ENCODE measurements at places on chromosomes 4 and X. TPM values are rescaled to one million over a fixed set of nuclear protein-coding genes. Genes with fewer than 3 reads are reported as not detected.

GRCh38 chr4:150896497-150896896, 118.6 kb downstream of the LRBA start:
- no peak overlapping the region for H3K27ac ChIP-seq
- no peak for DNase-seq
- no peak overlapping the region for H3K4me3 ChIP-seq
- no peaks in the 10 kb centered on the region for H3K4me1 ChIP-seq
- no peaks in the 10 kb centered on the region for H3K27me3 ChIP-seq
- peaks cover 5% of the 10 kb centered on the region for H3K36me3 ChIP-seq

- H3K36me3 ChIP-seq = no peaks in the 10 kb centered on the region
- H3K4me3 ChIP-seq = no peak overlapping the region
- H3K4me1 ChIP-seq = no peaks in the 10 kb centered on the region
- H3K27me3 ChIP-seq = no peaks in the 10 kb centered on the region
- peak overlapping the region; percentile 15 for H3K27ac ChIP-seq
- no peak for DNase-seq
Measured at GRCh38 chr4:3123181-3123671, 48.7 kb downstream of the HTT start.

Gene NXT2
- 17.9 TPM for total RNA-seq

Gene ANOS1
- 9.7 TPM for total RNA-seq

DNA sequence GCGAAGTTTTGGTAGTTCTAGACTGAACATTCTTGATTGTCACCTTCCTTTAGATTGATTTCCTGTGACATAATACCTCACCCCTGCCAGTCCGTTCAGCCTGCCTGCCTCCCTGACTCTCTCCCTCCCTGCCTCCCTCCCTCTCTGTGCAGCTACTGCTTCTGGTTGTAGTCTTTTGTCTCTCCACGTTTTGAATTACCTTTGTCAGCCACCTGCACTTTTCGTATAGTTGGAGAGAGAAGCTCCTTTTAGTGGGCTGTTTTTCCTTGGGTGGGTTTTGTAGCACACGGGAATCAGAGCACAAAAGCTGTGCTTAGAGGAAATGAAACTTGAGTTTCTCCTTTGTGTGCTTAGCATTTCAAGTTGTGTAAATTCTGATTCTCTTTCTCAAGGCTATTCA, 32.6 kb upstream of the MSMO1 start:
- H3K4me3 ChIP-seq = no peak overlapping the region
- H3K36me3 ChIP-seq = no peaks in the 10 kb centered on the region
- no peaks in the 10 kb centered on the region for H3K27me3 ChIP-seq
- DNase-seq = no peak
- no peaks in the 10 kb centered on the region for H3K4me1 ChIP-seq

DNA sequence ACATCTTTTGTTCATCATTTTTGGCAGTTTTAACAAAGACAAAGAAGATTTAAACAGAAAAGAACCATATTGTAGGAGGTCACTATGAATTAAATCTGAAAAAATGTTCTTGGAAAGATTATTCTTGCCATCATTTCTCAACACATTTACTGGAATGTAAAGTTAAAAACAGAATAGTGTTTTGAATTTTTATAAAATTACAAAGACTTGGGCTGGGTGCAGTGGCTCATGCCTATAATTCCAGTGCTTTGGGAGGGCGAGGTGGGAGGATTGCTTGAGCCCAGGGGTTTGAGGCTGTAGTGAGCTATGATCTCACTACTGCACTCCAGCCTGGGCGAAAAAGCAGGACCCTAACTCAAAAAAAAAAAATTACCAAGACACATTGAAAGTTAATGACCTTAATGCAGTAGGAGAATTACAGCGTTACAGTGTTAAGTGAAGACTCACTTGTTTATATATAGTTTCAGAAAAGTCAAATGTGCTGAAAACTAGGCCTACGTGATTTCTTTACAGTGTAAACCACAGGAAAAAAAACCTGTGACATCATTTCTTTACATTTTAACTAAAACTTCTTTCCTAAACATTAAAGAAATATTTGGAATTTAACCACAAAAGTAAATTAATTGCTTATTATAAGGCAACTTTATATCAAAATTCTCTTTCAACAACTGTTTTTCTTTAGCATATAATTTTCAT, 7.9 kb downstream of the FAM13A start:
- H3K4me3 ChIP-seq = no peak overlapping the region
- H3K36me3 ChIP-seq = no peaks in the 10 kb centered on the region
- no peak overlapping the region for H3K27ac ChIP-seq
- DNase-seq = no peak
- no peaks in the 10 kb centered on the region for H3K27me3 ChIP-seq

- no peaks in the 10 kb centered on the region for H3K27me3 ChIP-seq
- H3K27ac ChIP-seq = no peak overlapping the region
- no peaks in the 10 kb centered on the region for H3K4me1 ChIP-seq
- no peaks in the 10 kb centered on the region for H3K36me3 ChIP-seq
Measured at GRCh38 chr4:69122476-69122875, 26.2 kb downstream of the UGT2B7 start.

DNA sequence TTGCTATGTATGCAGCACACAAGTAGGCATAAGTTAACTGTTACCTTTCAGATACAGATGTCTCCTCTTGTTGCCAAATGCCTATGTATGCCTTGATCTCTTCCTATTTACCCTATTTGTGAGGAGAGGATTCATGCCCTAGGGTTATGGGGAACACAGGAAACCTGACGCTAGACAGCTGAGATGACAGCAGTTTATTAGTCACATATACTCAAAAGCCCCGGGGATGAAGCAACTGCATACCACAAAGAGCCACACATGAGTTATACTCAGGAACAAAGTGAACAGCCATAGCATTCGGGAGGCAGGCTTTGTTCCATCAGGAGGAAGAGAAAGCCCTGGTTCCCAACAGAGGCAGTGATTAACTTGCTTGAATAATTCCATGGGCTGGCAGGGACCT, 1011.7 kb upstream of the PCDH7 start:
- H3K27ac ChIP-seq = no peak overlapping the region
- H3K4me3 ChIP-seq = no peak overlapping the region
- H3K4me1 ChIP-seq = no peaks in the 10 kb centered on the region
- no peaks in the 10 kb centered on the region for H3K36me3 ChIP-seq
- H3K27me3 ChIP-seq = no peaks in the 10 kb centered on the region

GRCh38 chr4:150252306-150252705, 174.1 kb downstream of the DCLK2 start:
- H3K36me3 ChIP-seq = no peaks in the 10 kb centered on the region
- DNase-seq = no peak
- H3K27ac ChIP-seq = no peak overlapping the region
- H3K4me3 ChIP-seq = no peak overlapping the region
- peaks cover 7% of the 10 kb centered on the region for H3K4me1 ChIP-seq

GRCh38 chr4:89411539-89412309, 104.1 kb upstream of the GPRIN3 start:
- no peak overlapping the region for H3K27ac ChIP-seq
- H3K27me3 ChIP-seq = no peaks in the 10 kb centered on the region

- no peaks in the 10 kb centered on the region for H3K27me3 ChIP-seq
- H3K4me1 ChIP-seq = no peaks in the 10 kb centered on the region
- no peak for DNase-seq
- H3K36me3 ChIP-seq = no peaks in the 10 kb centered on the region
- no peak overlapping the region for H3K4me3 ChIP-seq
Measured at GRCh38 chr4:86015412-86016350, 344.2 kb downstream of the MAPK10 start.

Gene SMR3B
- total RNA-seq = not detected

DNA sequence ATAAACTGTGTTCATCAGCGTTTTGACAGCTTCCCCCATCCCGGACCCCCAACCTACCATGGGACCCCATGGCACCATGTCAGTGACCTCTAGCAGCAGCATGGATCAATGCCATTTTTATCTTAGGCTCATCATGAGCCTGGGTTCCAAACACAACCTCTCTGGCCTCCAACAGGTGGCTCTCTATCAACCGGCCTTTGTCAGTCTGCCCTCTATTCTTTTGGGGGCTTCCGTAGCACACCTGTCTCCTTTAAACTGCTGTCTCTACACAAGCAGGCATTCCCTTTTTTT, 721 bp upstream of the TMEM150C start:
- no peak overlapping the region for H3K4me3 ChIP-seq
- no peak for DNase-seq
- no peaks in the 10 kb centered on the region for H3K36me3 ChIP-seq
- no peaks in the 10 kb centered on the region for H3K27me3 ChIP-seq
- H3K4me1 ChIP-seq = no peaks in the 10 kb centered on the region

Gene HAND2
- total RNA-seq = 12.8 TPM

- no peaks in the 10 kb centered on the region for H3K4me1 ChIP-seq
- no peak overlapping the region for H3K27ac ChIP-seq
- no peak for DNase-seq
Measured at GRCh38 chr4:5164221-5164912, 113.1 kb downstream of the STK32B start.

GRCh38 chr4:8560265-8561047, 19.7 kb upstream of the GPR78 start:
- no peaks in the 10 kb centered on the region for H3K36me3 ChIP-seq
- no peaks in the 10 kb centered on the region for H3K4me1 ChIP-seq
- no peak overlapping the region for H3K27ac ChIP-seq
- no peak for DNase-seq
- no peaks in the 10 kb centered on the region for H3K27me3 ChIP-seq

GRCh38 chr4:76744241-76744921, 153.6 kb downstream of the SOWAHB start:
- no peaks in the 10 kb centered on the region for H3K4me1 ChIP-seq
- no peak for DNase-seq
- H3K27ac ChIP-seq = no peak overlapping the region
- no peak overlapping the region for H3K4me3 ChIP-seq

Gene RRH
- 0.66 TPM for total RNA-seq

- no peaks in the 10 kb centered on the region for H3K27me3 ChIP-seq
- no peak for DNase-seq
- no peaks in the 10 kb centered on the region for H3K36me3 ChIP-seq
Measured at GRCh38 chr4:140168474-140168873, 14.5 kb upstream of the MAML3 start.

Gene ODAPH
- total RNA-seq = not detected

Gene BEX1
- 1.3 TPM for total RNA-seq

DNA sequence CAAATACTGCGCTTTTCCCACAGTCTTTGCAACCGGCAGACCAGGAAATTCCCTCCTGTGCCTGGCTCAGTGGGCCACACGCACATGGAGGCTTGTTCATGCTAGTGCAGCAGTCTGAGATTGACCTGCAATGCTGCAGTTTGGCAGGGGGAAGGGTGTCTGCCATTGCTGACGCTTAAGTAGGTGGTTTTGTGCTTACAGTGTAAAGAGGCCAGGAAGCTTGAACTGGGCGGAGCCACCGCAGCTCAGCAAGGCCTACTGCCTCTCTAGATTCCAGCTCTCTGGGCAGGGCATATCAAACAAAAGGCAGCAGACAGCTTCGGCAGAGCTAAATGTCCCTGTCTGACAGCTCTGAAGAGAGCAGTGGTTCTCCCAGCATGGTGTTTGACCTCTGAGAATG, 390.5 kb upstream of the TECRL start:
- no peak overlapping the region for H3K4me3 ChIP-seq
- no peaks in the 10 kb centered on the region for H3K36me3 ChIP-seq
- no peaks in the 10 kb centered on the region for H3K4me1 ChIP-seq
- H3K27ac ChIP-seq = no peak overlapping the region
- DNase-seq = no peak
- no peaks in the 10 kb centered on the region for H3K27me3 ChIP-seq

Gene TLR6
- total RNA-seq = 5.3 TPM

Gene MAGEE2
- total RNA-seq = not detected

Gene MAGEA10
- not detected for total RNA-seq

DNA sequence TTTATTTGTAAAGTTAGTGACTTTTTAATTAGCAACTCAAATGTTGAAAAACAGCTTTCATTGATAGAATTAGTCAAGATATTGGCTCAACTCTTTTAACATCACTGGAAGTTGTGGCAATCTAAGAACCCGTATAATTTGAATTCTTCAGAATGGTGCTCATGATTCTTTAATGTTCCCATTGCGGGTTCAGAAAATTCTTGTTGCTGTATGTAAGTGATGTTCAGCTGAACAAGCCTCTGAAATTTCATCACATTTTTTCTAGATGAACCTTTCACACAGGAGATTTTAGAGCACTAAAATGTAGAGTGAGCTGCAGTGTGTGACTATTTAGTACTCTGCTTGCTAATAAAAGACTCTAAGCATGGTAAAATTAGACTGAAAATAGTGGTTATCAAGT, 1317.7 kb downstream of the FSTL5 start:
- no peak overlapping the region for H3K4me3 ChIP-seq
- no peak overlapping the region for H3K27ac ChIP-seq
- H3K27me3 ChIP-seq = no peaks in the 10 kb centered on the region
- H3K4me1 ChIP-seq = no peaks in the 10 kb centered on the region

Gene AFM
- not detected for total RNA-seq

- H3K27ac ChIP-seq = no peak overlapping the region
- DNase-seq = no peak
- H3K4me3 ChIP-seq = no peak overlapping the region
- no peaks in the 10 kb centered on the region for H3K4me1 ChIP-seq
Measured at GRCh38 chrX:3651277-3651676, 62.2 kb downstream of the PRKX start.

DNA sequence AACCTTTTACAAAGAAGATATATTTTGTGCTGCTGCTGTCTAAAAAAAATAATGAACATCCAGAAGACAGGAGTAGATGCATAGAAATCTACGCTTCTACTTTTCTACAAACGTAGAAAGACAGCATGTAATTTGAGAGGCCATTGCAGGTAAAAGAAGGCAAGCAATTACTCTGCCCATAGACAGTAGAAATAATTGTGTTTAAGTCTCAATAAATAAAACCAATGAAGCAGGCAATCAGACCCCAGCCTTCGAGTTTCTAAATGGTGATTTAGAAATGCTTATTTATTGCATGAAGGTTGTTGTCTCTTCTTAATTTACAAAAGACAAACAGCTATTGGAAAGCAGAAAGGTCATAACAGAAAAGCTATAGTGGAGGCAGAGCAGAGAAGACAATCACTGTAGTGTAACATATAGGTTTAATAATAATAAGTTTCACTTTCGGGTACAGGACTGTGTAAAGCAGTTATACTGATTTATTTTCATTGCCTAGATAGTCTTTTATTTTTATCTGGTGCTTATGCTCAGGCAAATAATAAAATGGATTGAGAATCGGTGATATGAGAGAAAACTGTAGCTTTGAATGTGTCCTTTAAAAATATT, 123.0 kb upstream of the TACR3 start:
- no peaks in the 10 kb centered on the region for H3K4me1 ChIP-seq
- no peak for DNase-seq
- H3K27me3 ChIP-seq = no peaks in the 10 kb centered on the region
- no peak overlapping the region for H3K27ac ChIP-seq
- no peak overlapping the region for H3K4me3 ChIP-seq

- H3K4me3 ChIP-seq = no peak overlapping the region
- H3K27me3 ChIP-seq = no peaks in the 10 kb centered on the region
- H3K27ac ChIP-seq = no peak overlapping the region
- H3K36me3 ChIP-seq = no peaks in the 10 kb centered on the region
- no peak for DNase-seq
Measured at GRCh38 chrX:17417372-17417771, 42.4 kb downstream of the NHS start.

DNA sequence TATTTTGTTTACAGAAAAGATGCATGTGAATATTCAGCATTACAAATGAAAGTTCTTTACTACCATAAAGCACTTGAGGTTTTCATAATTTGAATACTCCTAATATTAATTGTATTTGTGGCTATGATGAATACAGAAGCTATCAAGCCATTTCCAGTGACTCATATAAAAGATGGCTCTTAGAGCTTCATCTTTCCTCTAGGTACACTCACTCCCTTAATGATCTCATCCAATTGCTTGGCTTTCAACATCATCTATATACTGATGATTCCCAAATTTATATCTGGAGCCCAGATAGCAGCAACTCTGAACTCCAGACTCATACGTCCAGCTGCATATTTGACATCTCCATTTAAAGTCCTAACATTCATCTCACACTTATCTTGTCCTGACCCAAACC, 183.4 kb upstream of the FAM241A start:
- H3K27me3 ChIP-seq = no peaks in the 10 kb centered on the region
- no peak overlapping the region for H3K4me3 ChIP-seq
- H3K4me1 ChIP-seq = no peaks in the 10 kb centered on the region
- no peak overlapping the region for H3K27ac ChIP-seq

Gene SORCS2
- total RNA-seq = 1.3 TPM

Gene CCNQ
- 42.6 TPM for total RNA-seq

Gene CDX4
- total RNA-seq = not detected

All from breast epithelium (tissue), 4 donors.